T follicular helper cell (primary cell): ENCODE measurements at places on chromosomes 13 and 19.
A peak's percentile ranks its signal among the peaks of the same experiment; 100 is the strongest.

GRCh38 chr13:95677564-95678266 lies 776 bp downstream of the DNAJC3 start:
- no peak for DNase-seq

DNA sequence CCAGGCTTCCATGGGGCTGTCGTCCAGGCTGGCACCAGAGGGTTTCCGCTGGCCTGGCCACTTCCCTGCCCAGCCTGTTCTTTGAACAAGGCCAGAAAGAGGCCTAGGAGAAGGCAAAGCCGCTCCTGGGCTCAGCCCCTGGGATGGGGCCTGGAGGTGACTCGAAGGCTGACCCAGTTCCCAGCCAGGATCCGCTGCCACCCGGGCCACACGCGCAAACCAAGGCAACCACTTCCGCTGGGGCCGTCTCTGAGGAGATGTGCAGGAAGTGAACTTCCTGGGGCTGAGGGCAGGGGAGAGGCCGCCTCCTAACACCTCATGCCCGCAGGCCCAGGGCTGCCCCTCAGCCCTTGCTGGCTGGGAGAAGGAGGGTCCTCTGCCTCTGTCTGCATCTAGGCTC lies 15.2 kb downstream of the PLEKHF1 start:
- DNase-seq: peak; percentile 66

- DNase-seq: no peak
These were observed 7.5 kb upstream of the TPM4 start for GRCh38 chr19:16068696-16069259.

DNA sequence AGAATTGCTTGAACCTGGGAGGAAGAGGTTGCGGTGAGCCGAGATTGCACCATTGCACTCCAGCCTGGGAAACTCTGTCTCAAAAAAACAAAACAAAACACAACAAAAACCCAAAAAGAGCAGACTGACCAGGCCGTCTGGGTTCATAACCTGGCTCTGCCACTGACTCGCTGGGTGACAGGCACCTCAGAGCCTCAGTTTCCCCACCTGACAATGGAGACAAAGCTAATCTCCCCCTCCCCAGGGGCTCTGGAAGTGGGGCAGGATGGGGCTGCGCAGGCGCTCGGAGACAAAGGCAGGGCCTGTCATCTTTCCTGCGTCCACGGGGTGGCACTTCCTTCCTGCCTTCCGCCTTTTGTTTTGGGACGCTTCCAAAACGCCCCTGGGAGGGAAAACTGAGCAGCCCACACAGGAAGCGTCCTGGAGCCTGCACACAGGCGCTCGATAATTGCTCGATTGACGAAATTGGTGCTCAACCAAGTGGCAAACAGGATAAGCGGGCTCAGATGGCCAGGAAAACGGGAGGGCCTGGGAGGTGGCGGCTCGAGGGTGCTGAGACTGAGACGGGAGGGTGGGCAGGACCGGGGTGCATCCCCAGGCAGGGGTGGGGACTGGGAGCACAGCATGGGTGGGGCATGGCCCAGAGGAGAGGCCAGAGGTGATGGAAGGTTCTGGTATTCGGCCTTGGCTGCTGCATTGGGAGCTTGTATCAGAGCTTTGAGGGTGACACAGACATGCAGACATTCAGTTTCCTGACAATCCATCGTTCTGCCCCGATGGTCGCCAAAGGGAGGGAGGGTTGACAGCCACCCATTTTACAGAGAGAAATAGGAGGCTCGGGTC lies 17.8 kb downstream of the SPC24 start:
- peak; percentile 35 for DNase-seq

DNA sequence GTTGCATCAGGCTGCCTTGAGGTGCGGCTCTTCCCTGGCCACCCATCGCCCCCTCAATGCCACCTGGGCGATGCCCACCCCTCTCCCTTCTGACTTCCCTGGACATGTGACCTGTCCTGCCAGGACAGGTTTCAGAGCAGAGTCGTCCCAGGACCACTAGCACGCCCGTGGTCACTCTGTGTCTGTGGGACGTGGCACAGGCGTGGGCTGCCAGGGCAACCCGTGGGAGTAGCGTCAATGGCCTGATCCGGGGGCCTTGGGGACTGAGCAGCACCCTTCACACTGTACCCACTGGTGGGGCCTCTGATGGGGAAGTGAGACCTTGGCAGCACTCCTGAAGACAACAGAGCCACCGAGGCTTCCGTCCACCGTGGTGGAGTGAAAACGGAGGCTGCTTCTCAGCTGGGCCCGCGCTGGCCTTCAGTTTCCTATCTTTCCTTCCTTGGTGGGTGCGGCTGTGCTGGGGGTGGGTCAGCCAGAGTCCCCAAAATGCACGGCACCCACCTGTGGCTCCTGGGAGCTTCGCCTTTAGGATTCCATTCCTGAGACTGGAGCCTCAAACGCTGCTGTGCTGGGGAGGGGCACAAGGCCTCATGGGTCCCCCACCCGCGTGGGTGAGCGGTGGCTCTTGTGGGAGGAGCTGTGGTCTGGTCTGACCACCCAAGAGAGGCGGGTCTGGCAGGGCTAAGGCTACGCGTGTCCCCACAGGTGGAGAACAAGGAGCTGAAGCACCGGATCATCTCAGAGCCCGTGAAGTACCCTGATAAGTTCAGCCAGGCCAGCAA lies 26.7 kb upstream of the TMEM255B start:
- no peak for DNase-seq

- DNase-seq: no peak
These were observed 5.3 kb upstream of the MAB21L1 start for GRCh38 chr13:35481777-35482176.

- DNase-seq: no peak
These were observed 2.0 kb downstream of the CIC start for GRCh38 chr19:42271045-42271419.

DNA sequence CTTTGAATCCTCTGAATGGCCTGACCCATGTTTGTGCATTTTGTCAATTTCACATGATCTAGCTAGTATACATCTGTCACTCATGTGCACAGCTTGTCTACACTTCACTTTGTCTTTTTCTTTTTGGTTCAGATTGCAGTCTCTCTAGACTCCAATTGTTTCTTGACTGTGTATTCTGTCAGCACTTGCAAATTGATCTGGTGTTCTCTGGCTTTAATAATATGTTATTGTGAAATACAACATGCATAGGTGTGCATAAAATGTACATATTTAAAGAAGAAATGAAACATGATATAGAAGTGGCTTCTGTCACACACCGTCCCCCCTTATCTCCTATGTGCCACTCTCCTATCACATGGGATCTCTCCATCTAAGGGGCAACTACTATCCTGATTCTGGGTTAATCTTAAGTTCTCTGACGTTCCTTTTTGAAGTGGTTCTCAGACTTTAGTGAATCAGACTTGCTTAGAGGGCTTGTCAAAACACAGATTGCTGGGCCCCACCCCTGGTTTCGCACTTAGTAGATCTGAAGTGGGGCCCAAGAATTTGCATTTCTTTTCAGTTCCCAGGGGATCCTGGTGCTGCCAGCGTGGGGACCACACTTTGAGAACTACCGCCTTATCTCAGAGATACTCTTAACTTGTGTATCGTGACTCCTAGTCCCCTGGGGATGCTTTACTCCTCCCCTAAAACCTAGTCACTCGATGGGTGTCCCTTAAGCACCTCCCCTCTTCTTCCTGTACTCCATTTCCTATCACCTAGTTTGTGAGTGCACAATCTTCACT lies 5.8 kb downstream of the KRTDAP start:
- no peak for DNase-seq

- no peak for DNase-seq
These were observed 835.9 kb downstream of the UQCRFS1 start for GRCh38 chr19:28377077-28377476.
